Activated naive CD8-positive, alpha-beta T cell treated with anti-CD3 and anti-CD28 coated beads, Interleukin-2, amount 50 U/mL, for 24 hours (primary cell): ENCODE measurements at places on chromosomes 6 and 20.

DNA sequence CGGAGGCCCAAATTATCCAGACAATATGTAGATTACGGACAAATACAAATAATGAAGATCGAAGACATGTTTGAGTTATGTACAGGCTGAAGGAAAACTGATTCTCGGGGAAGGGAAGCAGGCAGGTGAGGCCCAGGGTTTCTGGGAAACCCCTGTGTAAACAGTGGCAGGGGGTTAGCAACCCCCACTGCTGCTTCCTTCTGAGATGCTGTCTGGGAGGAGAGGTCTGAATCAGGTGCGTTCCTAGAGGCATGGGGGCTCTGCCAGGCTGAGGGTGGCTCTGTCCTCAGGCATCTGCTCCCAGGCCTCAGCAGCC is 7.2 kb upstream of the MDGA1 start:
- H3K4me3 ChIP-seq, result peak overlapping the region; percentile 69
- DNase-seq, result no peak
- peaks cover 9% of the 10 kb centered on the region for H3K4me1 ChIP-seq

- no peaks in the 10 kb centered on the region for H3K4me1 ChIP-seq
- no peak for DNase-seq
- peaks cover 20% of the 10 kb centered on the region for H3K27me3 ChIP-seq
- no peak overlapping the region for H3K27ac ChIP-seq
Measured at GRCh38 chr20:43765916-43766315, 39.1 kb upstream of the GTSF1L start.

DNA sequence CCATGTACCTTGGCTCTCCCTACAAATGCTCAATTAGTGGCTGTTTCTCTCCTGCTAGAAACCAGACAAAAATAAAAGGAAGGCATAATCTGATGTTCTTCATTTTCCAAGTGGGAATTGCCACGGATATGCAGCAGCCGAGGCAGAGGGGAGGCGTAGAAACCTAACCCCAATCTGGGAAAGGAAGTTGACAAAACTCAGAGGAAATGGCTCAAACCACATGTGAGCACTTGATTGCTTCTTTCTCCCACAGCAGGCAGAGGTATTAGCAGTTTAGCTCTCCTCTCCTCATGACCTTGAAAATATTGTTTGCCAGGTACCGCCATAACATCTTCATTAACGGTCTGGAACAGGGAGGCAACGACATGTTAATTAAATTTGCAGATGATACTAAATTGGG is 3.8 kb upstream of the MLN start:
- H3K27ac ChIP-seq, result no peak overlapping the region
- H3K4me3 ChIP-seq, result no peak overlapping the region
- no peak for DNase-seq

DNA sequence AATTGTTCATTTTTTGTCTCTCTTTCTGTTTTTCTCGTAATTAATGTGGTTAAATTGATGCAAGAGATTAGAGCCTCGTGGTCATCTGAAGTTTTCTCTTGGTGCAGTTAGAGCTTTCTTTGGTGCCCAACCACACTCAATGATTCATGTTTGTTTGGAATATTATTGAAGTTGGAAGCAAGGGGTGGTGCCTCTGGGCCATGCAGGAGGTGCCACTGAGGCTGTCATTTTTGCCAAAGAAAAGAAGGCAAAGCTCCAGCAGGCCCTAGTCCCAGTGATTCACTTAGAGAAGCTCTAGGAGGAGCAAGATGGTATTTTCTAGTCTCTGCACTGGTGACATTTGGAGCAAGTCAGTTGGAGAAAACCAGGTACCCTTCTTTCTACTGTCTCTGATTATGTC is 144.5 kb upstream of the RALGAPA2 start:
- H3K27ac ChIP-seq, result no peak overlapping the region
- DNase-seq, result no peak
- no peak overlapping the region for H3K4me3 ChIP-seq
- no peaks in the 10 kb centered on the region for H3K4me1 ChIP-seq
- H3K27me3 ChIP-seq, result peaks cover 12% of the 10 kb centered on the region

GRCh38 chr6:134774201-134774638 is 175.7 kb downstream of the ALDH8A1 start:
- no peaks in the 10 kb centered on the region for H3K27me3 ChIP-seq
- no peaks in the 10 kb centered on the region for H3K4me1 ChIP-seq
- H3K4me3 ChIP-seq, result no peak overlapping the region
- DNase-seq, result no peak
- no peak overlapping the region for H3K27ac ChIP-seq

DNA sequence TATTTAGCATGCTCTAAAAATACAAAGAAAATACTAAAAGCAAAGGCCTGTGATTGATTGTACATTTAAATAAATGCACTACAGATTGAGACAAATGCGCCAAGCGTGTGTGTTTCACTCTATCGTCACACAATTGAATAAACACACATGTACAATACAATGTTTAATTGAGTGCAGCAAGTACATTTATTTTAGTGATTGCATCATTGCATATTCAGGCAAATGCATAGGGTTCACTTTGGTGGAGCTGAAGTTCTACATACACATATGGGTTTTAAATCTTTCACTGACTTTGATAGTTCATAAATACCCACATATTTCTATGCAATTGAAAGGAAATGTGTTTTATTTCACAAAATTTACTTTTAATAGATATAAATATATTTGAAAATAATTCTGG is 750.6 kb upstream of the MMS22L start:
- no peak overlapping the region for H3K27ac ChIP-seq
- H3K36me3 ChIP-seq, result no peaks in the 10 kb centered on the region
- H3K27me3 ChIP-seq, result no peaks in the 10 kb centered on the region
- no peaks in the 10 kb centered on the region for H3K4me1 ChIP-seq
- no peak for DNase-seq
- no peak overlapping the region for H3K4me3 ChIP-seq

- no peaks in the 10 kb centered on the region for H3K27me3 ChIP-seq
- DNase-seq, result no peak
- no peaks in the 10 kb centered on the region for H3K36me3 ChIP-seq
- no peak overlapping the region for H3K4me3 ChIP-seq
Measured at GRCh38 chr6:97009781-97010492, 85.4 kb downstream of the KLHL32 start.

DNA sequence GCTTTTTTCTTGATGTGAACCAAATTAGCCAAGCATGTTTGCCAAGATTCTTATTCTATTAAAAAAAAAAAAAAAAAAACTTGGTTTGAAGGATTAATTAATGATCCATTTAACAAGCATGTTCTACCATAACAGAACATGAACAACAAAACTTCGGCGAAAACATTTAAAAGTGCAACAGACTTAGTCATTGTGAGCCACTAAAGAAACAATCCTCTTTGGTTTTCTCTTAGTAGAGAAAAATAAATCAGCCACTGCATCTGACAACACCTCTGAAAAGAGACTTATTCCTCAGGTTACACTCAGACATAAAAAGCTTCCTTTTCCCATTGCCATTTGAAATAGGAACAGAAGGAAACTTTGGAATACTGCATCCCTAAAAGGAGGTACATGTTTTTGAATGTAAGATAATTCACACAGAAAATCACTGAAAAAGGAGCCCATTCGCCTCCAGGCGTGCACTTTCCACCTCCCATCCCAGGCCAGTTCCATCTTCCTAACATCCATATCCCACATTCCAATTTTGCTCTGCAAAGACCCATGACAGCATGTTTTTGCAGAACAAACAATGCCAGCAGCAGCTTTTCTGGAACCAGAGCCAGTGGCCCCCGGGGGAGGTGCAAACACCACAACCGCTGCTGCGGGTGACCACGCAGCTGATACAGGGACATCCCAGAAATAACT is 79.5 kb downstream of the ZMYND8 start:
- DNase-seq, result no peak
- H3K27me3 ChIP-seq, result no peaks in the 10 kb centered on the region
- H3K4me3 ChIP-seq, result no peak overlapping the region

DNA sequence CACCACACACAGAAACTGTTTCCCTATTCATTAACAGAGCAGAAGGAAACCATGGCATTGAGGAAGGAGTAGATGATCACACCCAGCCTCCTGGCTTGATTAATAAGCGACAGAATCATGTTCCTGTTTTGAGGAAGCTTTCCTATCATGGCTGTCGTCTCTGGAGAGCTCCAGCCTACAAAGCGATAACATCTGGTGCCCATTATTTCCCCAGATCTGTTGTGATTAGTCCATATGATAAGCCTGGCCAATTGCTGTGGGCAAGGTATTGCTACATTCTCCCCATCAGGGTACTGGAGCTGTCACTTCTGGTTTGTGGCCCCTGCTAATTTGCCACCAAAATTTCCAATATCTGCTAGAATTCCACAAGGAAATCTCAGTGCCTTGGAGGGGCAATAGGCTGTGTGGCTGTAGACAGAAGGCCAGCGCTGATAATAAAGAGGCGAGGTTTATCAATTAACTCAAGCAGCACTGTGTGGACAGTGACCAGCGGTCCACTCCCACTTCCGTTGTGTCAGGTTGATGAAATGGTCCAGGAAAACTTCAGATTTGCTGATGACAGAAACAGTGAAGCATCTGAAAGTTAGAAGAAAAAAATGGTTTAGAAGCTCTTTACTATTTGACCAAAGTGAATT is 66.4 kb downstream of the OLIG3 start:
- H3K27ac ChIP-seq, result no peak overlapping the region
- peaks cover 32% of the 10 kb centered on the region for H3K4me1 ChIP-seq
- no peak overlapping the region for H3K4me3 ChIP-seq

DNA sequence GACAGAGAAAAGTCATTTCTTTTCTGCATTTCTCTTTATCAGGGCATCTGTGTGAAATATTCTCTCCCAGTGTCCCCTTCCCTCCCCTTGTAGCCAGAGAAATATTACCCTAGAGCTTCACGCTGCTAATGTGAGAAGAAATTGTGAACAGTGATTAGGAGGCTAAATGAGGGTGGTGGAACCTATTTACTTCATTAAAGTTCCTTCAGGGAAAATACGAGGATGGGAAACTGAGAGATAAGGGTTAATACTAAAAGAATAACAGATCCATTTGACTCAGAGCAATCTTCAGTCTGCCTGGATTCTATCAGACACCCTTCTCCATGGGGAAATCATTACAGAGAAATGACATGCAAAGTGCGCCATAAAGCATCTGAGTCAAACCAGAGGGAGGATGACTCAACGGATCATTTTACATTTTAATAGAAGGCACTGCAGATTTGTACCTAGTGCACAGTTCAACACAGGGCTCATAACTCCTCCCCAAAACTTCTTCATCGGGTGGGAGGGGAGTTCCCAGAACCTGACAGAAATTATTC is 131.3 kb downstream of the GJA10 start:
- H3K4me3 ChIP-seq, result peak overlapping the region; percentile 60
- H3K27ac ChIP-seq, result peak overlapping the region; percentile 93
- no peaks in the 10 kb centered on the region for H3K27me3 ChIP-seq
- peaks cover 81% of the 10 kb centered on the region for H3K36me3 ChIP-seq
- H3K4me1 ChIP-seq, result peaks cover 97% of the 10 kb centered on the region

- H3K36me3 ChIP-seq, result no peaks in the 10 kb centered on the region
- no peak for DNase-seq
- no peaks in the 10 kb centered on the region for H3K4me1 ChIP-seq
- no peak overlapping the region for H3K27ac ChIP-seq
- H3K27me3 ChIP-seq, result peaks cover 11% of the 10 kb centered on the region
Measured at GRCh38 chr6:45882671-45883070, 133.0 kb downstream of the CLIC5 start.

DNA sequence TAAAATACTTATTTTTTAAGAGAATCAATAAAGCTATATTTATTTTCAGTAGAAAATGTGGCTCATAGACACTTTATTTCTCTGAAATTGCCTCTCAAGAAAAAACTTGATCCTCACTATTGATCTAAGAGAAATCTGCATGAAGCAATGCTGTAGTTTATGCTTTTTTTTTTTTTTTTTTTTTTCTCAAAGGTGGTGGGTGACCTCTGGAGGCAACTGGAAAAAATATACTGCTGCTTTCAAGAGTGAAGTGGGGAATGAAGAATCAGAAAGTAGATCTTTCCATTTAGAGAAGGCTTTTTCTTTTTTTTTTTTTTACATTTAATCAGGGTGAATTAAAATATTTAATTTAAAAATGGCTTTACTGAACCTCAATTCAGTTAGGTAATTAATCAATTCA is 169.3 kb downstream of the SLC16A10 start:
- H3K27ac ChIP-seq, result no peak overlapping the region
- H3K4me3 ChIP-seq, result no peak overlapping the region
- H3K36me3 ChIP-seq, result peaks cover 2% of the 10 kb centered on the region
- H3K4me1 ChIP-seq, result peaks cover 24% of the 10 kb centered on the region
- DNase-seq, result no peak

GRCh38 chr6:98980819-98981218 is 33.1 kb upstream of the FBXL4 start:
- no peak overlapping the region for H3K27ac ChIP-seq
- no peak overlapping the region for H3K4me3 ChIP-seq
- peaks cover 3% of the 10 kb centered on the region for H3K4me1 ChIP-seq
- no peaks in the 10 kb centered on the region for H3K36me3 ChIP-seq

- no peak overlapping the region for H3K4me3 ChIP-seq
- no peaks in the 10 kb centered on the region for H3K27me3 ChIP-seq
- DNase-seq, result no peak
- no peak overlapping the region for H3K27ac ChIP-seq
- peaks cover 61% of the 10 kb centered on the region for H3K4me1 ChIP-seq
Measured at GRCh38 chr6:158323561-158323958, 11.3 kb downstream of the TULP4 start.

GRCh38 chr6:56047931-56048540 is 172.6 kb upstream of the BMP5 start:
- no peaks in the 10 kb centered on the region for H3K4me1 ChIP-seq
- no peaks in the 10 kb centered on the region for H3K36me3 ChIP-seq
- H3K4me3 ChIP-seq, result no peak overlapping the region

DNA sequence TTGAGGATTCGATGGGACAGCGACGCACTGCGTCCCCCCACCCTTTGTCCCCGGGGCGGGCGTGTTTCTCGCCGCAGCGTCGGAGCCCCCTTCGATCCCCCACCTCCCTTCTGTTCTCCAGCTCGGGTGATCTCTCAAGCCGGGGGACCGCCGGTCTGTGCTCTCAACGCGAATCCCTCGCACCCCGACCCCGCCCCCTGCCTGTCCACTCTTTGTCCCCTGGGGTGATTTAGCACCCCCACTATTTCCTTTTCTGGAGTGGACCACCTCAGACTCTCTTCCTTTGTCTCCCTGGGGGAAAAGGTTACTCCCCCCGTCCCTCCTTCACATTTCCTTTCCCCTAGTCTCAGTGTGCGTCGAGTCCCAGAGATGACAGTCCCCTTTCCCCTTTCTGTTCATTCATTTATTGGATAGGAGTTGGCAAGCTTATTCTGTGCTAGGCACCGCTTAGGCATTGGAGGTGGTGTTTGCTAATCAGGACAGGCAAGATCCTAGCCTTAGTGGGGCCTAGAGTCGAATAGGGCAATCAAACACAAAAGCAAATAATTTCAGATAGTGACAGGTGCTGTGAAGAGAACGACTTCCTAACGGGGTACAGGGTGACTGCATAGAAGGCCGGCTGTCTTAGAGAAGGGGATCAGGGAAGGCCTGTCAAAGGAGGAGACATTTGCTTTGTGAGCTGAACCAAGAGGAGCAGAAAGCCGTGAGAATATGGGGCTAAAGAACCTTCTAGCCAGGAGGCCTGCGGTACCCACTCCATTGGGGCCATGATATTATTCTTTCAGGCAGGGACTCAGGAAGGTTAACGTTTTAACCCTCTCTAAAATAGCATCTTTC is 741 bp downstream of the PTPN1 start:
- peak overlapping the region; percentile 95 for H3K4me3 ChIP-seq
- no peaks in the 10 kb centered on the region for H3K27me3 ChIP-seq
- peak; percentile 36 for DNase-seq
- H3K36me3 ChIP-seq, result peaks cover 18% of the 10 kb centered on the region
